ENCODE measurements at places on chromosomes 12 and 14.
A peak's percentile ranks its signal among the peaks of the same experiment; 100 is the strongest.

GRCh38 chr12:32466986-32467711 lies 67.8 kb downstream of the FGD4 start:
- DNase-seq, result no peak

- DNase-seq, result no peak
Measured at GRCh38 chr14:58812050-58812910, 174.5 kb downstream of the DACT1 start.

DNA sequence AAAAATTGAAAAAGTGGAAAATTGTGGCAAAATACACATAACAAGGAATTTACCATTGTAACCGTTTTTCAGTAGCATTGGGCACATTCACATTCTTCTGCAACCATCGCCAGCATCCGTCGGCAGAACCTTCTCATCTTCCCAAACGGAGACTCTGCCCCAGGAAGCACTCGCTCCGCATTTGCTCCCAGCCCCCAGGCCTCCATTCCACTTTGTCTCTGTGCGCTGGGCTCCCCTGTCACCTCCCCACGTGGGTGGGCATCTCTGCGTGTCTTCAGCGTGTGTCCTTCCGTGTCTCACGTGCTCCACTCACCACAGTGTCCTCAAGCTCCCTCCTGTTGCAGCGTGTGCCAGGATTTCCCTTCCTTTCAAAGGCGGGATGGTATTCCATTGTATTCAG lies 9.9 kb downstream of the GPR132 start:
- no peak for DNase-seq

GRCh38 chr14:34322940-34323418 lies 139.1 kb downstream of the SPTSSA start:
- no peak for DNase-seq

GRCh38 chr14:30600922-30601918 lies 20.9 kb upstream of the SCFD1 start:
- DNase-seq, result no peak

- DNase-seq, result no peak
Measured at GRCh38 chr14:100711493-100711892, 15.2 kb upstream of the DLK1 start.

DNA sequence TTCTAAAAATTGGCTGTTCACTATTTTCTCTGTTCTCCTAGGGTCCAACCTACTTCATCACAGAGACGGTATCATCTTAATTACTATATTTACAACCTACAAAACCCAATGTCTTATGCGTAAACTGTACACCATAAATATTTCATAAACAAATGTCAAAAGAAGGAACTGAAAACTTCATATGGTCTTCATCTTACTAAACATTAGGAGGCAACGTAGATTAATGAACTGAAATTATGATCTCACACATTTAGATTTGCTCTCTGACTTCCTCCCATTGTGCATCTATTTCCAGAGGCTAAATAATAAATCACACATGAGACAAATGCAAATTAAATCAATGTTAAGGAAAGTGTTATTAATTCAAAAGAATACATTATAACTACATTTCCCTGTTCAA lies 1850.6 kb upstream of the SEL1L start:
- DNase-seq, result no peak

DNA sequence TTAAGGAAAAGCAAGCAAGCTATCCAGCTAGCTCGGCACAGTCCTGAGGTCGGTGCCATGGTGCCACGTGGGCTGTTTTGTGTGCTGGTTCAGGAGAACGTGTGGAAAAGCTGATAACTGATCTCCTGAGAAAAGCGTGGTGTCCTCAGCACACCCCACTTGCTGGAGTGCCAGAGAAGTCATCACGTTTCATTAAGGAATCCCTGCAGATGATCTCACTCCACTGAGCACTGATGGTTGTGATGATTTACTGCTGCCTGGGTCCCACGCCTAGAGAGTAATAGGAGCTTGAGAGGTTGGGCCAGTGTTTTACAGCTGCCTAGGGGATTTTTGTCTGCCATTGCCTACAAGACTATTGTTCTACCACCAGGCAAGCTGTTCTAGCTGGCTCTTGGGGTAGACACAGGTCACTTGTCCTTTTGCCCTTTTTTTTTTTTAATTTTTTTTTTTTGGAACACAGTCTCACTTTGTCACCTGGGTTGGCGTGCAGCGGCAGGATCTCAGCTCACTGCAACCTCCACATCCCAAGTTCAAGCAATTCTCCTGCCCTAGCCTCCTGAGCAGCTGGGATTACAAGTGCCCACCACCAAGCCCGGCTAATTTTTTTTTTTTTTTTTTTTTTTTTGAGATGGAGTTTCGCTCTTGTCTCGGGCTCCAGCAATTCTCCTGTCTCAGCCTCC lies 42.3 kb upstream of the EVL start:
- DNase-seq, result no peak

GRCh38 chr14:21711360-21711961 lies 37.8 kb upstream of the OR4E1 start:
- peak; percentile 2 for DNase-seq

- DNase-seq, result no peak
Measured at GRCh38 chr12:103905730-103906349, 24.4 kb upstream of the HSP90B1 start.

DNA sequence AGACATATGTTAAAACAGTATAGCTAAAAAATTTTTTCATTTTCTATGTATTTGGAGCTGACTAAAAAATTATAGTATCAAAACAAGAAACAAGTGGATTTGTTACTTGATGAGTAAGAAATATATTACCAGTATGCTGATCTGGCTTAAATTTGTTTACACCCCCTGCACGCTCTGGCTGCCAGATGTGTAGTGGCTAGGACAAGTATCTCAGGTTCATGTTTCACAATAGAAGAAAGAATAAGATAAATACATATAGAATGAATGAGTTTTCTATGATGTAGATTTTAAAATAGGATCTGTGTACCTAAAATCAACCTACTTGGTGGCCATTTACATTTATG lies 13.1 kb downstream of the NAA30 start:
- DNase-seq, result no peak

GRCh38 chr14:103932791-103933490 lies 4.7 kb downstream of the TDRD9 start:
- no peak for DNase-seq

DNA sequence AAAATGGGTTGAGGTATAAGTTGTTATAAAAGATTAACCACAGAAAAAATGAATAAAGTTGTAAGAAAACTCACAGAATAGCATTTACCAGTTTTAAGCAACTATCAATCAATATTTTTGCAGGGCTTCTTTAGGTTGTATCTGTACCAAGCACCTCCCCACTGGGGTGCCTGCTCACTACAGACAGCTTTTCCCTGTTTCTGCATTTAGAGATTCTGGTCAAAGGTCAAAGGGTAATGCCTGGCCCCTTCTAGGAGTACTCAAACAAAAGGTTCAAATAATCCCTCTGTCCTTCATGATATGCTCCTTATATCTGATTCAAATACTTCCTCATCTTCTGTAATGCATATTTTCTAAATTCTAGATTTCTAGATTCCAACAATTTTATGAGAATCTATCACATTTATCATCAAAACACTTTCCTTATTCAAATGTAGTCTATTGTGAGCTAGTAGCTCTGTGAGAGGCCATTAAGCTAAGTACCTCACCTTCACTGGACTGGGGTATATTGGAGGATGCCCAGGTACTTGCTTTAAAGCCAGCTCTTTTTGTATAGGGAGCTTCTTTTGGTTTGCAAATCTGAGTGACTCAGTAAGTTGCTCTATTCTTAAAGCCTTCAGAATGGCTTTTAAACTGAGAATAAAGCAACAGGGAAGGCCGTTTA lies 120.7 kb upstream of the PTPRB start:
- no peak for DNase-seq

DNA sequence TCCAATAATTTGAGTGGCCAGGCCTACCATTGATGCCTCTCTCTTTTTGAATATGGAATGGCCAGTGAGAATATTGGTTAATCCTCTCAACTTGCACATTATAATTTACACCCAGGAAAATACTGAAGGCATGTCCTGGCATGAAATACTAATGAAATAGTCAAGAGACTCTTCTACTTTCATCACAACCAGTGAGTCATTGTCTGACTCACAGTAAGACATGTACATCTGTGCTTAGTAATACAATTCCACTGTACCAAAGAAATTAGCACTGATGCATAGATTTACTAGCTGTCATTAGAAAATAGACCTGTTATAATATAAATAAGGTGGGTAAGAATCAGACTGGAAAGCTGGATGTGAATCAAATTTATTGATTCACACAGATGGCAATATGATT lies 31.6 kb downstream of the KCNC2 start:
- DNase-seq, result no peak

- DNase-seq, result no peak
Measured at GRCh38 chr12:91801048-91801447, 344.6 kb downstream of the BTG1 start.

- DNase-seq, result no peak
Measured at GRCh38 chr12:110932046-110932445, 11.7 kb upstream of the MYL2 start.

GRCh38 chr14:70245026-70245425 lies 56.3 kb upstream of the SLC8A3 start:
- DNase-seq, result no peak

DNA sequence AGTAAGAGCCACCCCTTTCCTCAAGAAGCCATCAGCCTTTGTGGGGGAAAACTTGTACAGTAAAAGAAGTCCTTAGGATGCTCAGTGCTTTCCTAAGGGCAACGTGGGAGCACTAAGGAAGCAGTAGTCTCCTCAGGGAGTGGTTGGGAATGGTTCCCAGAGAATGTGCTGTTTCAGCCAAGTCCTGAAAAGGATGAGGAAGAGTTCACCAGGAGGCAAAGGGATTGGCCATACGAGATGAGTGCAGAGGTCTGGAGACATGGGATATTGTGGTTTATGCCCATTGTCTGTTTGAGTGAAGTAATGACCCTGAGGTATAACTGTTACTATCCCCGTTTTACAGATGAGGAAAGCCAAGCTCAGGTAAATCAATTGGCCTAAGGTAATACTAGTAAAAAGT lies 86.0 kb upstream of the ATF1 start:
- peak; percentile 17 for DNase-seq
